Right renal pelvis (tissue), 4 donors: ENCODE measurements at places on chromosomes 2 and 18. TPM values are rescaled to one million over a fixed set of nuclear protein-coding genes. Genes with fewer than 3 reads are reported as not detected.

- no peak for DNase-seq
Observed at GRCh38 chr2:84653302-84653701, 137.0 kb downstream of the DNAH6 start.

- no peak for DNase-seq
Observed at GRCh38 chr2:54457323-54458023, 1.3 kb downstream of the SPTBN1 start.

DNA sequence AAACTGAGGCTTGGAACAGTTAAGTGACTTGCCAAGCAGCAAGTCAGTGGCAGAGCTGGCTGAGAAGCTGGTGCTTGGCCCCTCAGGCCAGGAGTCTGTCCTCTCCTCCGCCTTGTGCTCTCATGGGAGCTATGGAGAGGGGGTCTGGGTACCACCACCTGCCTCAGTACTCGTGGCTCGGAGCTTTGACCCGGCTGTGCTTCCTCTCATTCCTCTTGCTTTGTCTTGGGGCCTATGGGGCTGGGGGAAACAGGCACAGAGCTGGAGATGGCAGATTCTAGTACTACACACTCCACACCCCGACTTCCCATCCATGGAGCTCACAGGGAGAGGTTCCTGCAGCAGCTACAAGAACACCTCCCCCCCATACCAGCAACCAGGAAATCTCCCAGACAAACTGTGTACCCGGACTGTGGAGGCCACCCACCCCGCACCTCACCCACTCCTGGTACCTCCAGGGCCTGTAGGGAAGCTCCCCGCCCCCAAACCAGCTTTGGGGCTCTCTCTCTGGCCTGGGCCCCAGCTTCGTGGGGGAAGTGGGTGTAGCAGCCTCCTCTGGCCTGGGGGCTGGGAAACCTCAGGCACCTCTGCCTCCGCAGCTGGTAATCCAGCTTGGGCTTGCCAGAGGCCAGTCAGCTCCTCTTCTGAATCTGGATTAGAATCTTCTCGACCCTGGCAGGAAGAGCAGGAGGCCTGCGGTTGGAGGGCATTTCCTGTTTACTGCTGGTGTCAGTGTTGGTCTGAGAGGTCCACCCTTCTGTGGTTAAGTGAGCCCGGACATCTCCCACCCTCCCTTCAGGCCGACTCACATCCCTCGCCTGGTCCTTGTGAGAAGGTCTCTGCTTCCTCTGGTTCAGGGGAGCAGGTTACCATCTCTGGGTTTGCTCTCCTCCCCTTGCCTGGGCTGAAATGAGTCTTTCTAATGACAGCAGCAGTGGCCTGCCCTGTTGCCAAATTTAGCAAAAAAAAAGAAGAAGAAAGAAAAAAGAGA is 22.3 kb upstream of the RHOB start:
- no peak for DNase-seq

- no peak for DNase-seq
Observed at GRCh38 chr2:74188018-74188601, 9.4 kb upstream of the MOB1A start.

DNA sequence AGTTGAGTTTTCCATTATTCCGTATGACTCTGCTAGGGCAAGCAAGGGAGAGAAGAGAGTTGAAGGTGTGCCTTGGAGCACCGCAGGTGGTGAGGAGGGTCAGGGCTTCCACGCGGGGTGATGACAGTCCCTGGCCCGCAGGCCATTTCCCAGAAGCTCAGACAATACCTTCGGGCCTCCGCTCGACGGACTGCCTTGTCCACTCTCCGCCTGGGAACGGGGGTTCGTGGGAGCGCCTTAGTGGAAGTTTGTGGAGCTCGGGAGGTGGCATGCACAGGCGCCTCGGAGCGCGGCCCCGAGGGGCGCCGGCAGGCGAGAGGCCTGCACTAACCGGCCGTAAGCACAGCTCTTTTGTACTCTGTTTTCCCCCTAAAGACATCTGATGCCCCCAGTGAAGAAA is 69.8 kb downstream of the ARHGEF33 start:
- DNase-seq, result no peak

DNA sequence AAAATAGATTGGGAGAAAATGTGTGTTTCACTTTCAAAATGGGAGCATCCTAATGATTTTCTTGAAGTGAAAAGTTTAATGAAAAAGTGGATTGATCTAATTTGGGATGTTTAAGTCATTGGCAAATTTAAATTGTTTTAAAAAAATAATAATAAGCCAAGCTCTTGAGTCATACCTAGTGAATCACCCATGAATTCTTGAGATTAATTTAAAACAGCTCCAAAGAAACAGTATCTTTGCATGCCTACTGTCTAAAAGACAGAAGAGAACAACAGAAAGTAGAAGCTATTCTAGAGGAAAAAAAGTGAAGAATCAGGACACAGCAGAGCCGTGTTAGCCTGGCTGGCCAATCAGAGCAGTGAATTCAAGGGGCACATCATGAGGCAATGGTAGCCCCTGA is 7.7 kb downstream of the ACVR1C start:
- no peak for DNase-seq

- DNase-seq, result no peak
Observed at GRCh38 chr2:10466801-10467200, 18.7 kb upstream of the ODC1 start.

- no peak for DNase-seq
Observed at GRCh38 chr2:45637440-45637839, 14.0 kb upstream of the PRKCE start.

GRCh38 chr2:235045336-235045972 is 93.6 kb downstream of the SH3BP4 start:
- DNase-seq, result no peak

DNA sequence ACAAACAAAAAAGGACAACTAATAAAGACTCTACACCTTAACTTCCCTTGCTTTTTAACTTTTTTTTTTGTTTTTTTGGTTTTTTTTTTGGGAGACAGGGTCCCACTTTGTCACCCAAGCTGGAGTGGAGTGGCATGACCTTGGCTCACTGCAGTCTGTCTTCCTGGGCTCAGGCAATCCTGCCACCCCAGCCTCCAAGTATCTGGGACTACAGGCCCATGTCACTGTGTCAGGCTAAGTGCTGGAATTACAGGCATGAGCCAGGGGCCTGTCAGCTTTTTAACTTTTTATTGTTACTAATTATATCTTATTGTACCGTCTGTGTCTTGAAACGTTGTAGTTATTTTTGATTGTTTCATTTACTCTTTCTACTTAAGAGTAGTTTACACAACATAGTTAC is 25.5 kb downstream of the WDR7 start:
- DNase-seq, result no peak

GRCh38 chr2:105888625-105889024 is 143.9 kb downstream of the NCK2 start:
- DNase-seq, result no peak

DNA sequence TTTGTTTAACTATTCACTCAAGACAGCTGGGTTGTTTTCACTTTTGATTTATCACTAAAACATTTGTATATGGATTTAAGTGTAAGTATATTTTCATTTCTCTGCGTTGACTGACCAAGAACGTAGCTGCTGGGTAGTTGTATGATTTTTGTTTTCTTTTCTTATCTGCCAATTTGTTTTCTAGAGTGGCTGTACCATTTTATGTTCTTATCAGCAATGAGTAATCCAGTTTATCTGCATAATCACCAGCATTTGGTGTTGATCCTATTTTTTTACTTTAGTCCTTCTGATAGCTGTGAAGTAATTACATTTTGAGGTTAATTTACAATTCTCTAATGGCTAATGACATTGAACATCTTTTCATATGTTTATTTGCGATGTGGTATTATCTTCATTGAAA is 1178.4 kb upstream of the TMEFF2 start:
- DNase-seq, result no peak

DNA sequence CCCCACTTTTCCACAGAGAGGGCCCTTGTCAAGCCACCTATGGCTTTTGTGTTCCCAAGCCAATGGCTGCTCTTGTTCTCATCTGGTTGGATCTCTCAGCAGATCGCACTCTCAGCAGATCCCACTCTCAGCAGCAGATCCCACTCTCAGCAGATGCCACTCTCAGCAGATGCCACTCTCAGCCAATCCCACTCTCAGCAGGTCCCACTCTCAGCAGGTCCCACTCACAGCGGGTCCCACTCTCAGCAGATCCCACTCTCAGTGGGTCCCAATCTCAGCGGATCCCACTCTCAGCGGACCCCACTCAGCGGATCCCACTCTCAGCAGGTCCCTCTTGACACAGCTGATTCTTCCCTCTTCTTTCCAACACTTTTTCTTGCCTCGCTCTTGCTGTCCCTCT is 59.3 kb upstream of the MGAT4A start:
- DNase-seq, result no peak

DNA sequence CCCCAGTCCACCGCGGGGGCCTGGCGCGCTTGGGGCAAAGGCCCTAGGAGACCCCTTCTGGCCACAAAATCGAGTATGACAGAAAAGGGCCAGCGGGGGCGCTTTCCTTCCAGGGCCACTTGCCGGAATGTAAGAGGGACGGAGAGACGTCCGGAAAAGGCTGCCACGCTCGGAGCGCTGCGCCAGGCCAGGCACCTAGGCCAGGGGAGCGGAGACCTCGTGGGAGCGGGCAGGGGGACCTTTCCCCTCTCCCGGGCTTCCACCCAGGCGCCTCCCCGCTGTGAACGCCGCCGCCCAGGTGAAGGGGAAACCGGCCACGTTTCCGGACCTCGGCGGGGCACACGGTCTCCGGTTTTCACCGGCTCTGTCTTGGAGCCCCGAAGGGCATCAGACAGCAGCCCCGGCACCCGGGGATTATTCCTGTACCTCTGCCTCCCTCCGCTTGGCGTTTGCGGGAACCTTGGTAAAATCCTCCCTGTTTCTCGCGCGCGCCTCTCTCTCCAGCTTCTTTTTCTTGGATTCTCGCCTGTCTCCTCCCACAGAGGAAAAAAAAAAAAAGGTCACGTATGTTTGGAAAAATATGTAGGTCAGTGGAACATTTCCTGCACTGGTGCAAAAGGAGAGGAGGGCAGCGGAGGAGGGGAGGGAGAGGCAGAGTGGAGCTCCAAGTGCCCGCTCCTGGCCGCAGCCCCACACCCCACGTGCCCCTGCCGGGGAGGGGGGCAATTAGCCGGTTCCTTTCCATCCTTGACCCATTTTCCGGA is 1.2 kb upstream of the NPAS2 start:
- DNase-seq, result no peak

DNA sequence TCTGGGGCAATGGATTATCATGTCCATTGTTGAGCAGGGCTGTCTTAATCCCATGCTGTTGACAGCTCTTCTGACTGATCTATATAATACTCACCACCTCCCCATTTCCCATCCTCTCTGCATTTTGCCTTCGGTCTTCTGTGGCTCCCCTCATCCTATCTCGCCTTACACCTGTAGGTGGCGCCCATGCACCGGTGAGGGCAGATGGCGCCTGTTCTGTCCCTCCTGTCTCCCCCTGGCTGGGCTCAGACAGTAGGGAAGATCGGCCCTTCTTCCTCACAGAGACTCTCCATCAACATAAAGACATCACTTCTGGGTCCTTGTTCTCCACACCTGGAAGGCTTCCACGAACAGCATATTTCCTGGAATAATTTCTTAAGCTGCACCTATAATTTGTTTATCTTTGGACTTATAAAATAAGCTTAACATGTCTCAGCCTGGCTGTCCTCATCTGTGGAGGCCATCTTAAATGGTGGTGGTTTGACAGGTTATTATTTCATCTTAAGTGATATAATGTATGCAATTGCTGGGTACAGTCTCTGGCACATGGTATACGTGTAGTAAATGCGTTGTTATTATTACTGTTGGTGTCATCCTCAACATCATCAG is 10.9 kb upstream of the CDH20 start:
- no peak for DNase-seq

DNA sequence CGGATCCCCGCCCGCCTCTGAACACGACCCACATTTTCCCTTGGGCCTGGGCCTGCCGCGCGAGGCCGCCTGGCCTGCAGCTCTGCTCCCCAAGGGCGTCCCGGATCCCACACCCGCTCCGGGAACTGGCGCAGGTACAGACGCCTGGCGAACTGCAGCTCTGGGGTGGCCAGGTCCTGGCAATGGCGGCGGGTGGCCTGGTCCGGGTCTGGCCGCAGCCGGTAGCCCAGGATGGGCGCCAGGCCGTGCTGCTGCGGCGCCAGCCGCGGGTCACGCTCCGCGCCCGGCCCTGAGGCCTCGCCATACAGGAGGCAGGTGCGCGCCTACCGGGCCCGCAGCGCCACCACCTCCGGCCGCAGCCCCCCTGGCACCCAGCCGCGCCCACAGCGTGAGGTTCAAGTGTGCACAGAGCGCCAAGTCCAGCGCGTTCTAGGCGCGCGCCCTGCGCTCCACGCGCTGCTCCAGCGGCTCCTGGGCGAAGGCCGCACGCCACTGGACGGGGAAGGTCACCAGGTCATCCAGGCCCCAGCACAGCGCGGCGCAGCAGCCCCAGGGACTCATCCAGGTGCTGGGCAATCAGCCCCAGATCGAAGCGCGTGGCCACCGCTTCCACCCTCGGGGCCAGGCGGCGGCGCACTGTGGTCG is 9.5 kb downstream of the AQP12A start:
- DNase-seq, result no peak

DNA sequence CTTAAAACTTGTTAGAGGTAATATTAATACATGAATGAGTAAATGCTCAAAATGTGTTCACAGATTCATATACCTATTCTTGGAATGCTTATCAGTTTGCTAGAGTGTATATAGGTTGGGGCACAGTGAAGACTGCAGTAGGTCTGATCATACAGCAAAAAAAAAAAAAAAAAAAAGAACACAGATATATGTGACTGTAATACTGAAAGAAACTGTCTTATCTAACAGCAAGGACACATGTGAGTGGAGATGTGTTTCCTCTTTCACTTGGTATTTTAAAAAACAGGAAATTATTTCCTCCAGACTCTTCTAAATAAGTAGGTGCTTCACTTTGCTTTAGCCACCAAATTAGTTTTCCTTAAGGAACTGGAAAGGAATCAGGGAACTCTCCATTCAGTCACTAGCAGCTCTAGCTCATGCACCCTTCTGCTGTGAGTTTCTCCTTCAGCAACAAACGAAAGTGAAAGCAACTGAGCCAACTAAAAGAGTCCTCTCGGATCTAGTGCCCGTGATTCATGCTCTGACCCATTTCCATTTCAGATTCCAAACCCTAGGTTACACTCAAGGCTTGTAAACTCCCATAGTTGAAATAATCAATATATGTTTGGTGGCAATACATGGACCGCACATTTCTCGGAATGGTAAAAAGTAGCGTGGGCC is 98.5 kb downstream of the DSEL start:
- no peak for DNase-seq

Gene CTAGE1
- not detected for polyA plus RNA-seq

Gene PTPRN
- polyA plus RNA-seq, result not detected

Gene ZAP70
- polyA plus RNA-seq, result 1.7 TPM

Gene ITGB6
- 16.8 TPM for polyA plus RNA-seq

Gene DAW1
- polyA plus RNA-seq, result 0.65 TPM

Gene SLC14A1
- 2.5 TPM for polyA plus RNA-seq

Gene L3MBTL4
- 5.3 TPM for polyA plus RNA-seq

Gene C2orf80
- polyA plus RNA-seq, result 0.31 TPM

Gene TRAF3IP1
- polyA plus RNA-seq, result 23.3 TPM

Gene ELOA2
- polyA plus RNA-seq, result 0.03 TPM
